ENCODE measurements at places on chromosomes 6 and 20.

DNA sequence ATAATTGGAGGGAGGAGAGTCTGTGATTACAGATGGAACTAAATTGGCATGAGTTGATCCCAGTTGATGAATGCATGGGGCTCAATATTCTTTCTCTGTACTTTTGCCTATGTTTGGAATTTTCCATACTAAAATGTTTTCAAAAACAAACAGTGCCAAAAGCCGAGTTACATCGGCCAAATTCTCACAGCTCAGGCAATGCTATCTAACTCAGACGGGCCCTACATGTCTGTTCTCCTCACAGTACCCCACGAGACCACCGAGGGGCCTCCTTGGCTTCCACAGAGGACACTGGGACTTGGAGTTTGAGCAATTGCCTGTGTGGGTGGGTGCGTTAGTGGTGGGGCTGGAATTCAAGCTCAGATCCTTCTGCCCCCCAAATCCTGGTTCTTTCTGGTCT lies 413.2 kb downstream of the CDH26 start:
- no peak for DNase-seq

DNA sequence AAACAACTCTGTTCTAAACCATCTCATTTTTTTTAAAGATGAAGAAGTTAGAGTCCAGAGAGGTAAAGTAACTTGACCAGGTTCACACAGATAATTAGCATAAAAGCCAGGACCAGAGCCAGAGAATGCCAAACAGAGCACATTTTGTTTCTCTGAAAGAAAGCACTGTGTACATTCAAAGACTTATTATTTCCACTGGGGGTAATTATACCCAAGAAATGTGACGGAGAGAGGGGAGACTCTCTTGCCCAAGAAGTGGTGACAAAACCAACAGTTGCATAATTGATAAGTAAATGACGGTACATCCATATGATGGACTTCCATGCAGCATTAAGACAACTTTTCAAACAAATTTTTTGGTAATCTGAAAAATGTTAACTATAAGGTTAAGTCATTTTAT lies 111.6 kb downstream of the RTN4IP1 start:
- no peak for DNase-seq

DNA sequence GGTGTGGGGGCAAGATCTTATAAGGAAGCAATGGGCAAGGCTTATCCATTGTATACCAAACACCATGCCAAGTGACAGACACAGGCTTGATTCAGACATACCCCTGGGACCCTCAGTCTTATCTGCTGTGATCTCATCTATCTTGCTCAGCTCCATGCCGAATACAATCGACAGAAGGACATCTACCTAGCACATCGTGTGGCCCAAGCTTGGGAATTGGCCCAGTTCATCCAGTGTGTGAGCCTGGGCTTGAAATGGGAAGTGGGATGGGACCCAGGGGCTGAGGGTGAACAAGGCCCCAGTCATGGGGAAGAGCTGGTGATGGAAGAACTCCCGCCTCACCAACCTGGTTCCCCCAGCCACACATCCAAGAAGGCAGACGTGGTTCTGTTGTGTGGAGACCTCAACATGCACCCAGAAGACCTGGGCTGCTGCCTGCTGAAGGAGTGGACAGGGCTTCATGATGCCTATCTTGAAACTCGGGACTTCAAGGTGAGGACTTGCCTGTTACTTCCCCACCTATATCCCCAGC lies 1.9 kb downstream of the SMPD2 start:
- DNase-seq: no peak

DNA sequence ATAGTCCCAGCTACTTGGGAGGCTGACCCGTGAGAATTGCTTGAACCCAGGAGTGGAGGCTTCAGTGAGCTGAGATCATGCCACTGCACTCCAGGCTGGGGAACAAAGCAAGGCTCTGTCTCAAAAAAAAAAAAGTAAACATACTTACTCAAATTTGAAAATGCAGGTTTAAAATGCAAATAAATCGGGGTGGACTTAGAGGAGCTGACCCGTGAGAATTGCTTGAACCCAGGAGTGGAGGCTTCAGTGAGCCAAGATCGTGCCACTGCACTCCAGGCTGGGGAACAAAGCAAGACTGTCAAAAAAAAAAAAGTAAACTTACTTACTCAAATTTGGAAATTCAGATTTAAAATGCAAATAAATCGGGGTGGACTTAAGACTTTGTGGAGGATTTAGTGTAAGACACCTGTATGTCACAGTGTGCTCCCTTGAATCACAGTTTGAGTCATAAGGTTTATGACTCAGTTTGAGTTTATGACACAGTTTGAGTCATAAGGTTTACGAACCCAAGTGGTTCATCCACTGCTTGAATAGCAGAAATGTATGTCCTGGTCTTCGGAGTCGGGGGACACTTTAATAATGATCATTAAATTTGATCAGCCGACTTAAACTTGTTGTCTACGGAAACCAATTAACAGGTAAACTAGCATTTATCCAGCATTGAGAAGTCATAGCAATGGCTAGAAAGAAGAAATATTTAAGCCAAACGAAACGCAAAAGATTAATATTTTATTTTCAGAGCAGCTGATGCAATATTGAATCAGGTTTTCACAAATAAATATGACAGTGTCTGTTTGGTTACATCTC lies 6.8 kb upstream of the MRPS10 start:
- no peak for DNase-seq

DNA sequence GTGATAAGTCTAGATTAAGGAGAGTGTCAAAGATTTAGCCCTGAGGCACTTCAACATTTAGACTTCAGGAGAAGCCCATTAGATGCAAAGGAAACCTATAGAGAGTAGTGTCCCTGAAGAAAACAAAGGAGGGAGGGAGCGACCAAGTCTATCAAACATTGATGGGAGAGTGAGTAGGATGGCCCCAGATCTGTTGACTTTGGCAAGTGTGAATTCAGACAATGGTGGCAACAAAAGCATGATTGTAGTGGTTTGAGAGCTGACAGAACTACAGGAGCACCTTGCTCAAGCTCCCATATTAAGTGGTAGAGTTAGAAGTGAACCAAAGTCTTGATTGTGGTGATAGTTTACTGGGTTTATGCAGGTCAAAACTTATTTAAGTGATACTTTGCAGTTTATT lies 979 bp upstream of the ABCF1 start:
- no peak for DNase-seq

DNA sequence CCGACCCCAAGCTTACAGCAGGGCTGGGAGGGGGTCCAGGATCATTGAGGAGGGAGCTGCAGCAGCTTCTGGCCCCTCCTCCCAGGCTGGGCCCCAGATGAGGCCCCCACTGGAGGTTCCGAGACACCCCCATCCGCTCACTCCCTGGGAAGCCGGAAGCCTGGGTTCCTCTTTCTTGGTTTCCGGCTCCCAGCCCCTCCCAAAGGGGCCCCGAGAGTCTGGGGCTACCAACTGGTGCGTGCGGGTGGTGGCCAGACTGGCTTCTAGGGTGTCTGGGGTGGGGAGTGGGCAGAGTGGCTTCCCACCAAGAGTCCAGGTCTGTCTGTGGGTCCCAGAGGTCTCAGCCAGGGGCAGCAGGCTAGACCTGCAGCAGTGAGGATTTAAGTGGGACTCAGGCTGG lies 2.2 kb downstream of the RGS19 start:
- DNase-seq: no peak

DNA sequence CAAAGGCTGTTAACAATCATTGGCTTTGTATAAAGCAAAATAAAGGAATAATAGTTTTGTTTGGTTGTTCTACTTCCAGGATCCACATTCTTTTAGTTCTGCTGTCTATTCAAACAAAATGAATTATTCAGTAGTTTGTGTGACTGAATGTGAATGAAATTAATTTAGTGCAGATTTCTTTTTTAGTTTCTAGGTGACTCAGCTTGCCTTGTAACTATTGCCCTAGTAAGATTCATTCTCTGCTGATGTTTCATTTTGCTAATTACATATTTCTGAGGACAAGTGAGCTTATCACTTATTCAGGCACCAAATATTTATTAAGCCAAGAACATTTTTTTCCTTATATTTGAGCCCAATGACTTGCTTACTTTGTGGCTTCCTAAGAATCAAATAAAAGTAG lies 46.5 kb upstream of the RIPOR2 start:
- DNase-seq: no peak

- no peak for DNase-seq
These were observed 171.5 kb upstream of the RIPOR2 start for GRCh38 chr6:25107218-25107617.

GRCh38 chr20:2888224-2888955 lies 15.1 kb downstream of the PTPRA start:
- no peak for DNase-seq

DNA sequence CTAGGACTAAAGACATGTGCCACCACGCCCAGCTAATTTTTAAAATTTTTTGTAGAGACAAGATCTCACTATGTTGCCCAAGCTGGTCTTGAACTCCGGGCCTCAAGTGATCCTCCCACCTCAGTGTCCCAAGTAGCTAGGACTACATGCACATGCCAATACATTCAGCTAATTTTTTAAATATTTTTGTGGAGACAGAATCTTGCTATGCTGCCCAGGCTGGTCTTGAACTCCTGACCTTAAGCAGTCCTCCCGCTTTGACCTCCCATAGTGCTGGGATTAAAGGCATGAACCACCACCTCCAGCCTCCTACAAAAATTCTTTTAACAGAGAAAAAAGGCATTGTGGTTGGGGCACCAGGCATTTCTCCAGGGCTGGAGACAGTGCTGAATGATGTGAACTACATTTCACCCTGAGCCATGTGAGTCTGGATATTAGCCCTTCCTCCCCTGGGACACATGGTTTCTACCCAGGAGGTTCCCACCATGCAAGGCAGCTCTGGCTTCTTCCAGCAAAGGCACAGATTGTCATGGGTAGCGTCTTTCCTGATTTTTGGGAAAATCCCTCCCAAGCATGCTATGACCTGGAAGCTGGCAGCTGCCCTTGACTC lies 36.3 kb upstream of the CMTR1 start:
- no peak for DNase-seq

GRCh38 chr6:74755778-74756177 lies 450.1 kb downstream of the COL12A1 start:
- no peak for DNase-seq

DNA sequence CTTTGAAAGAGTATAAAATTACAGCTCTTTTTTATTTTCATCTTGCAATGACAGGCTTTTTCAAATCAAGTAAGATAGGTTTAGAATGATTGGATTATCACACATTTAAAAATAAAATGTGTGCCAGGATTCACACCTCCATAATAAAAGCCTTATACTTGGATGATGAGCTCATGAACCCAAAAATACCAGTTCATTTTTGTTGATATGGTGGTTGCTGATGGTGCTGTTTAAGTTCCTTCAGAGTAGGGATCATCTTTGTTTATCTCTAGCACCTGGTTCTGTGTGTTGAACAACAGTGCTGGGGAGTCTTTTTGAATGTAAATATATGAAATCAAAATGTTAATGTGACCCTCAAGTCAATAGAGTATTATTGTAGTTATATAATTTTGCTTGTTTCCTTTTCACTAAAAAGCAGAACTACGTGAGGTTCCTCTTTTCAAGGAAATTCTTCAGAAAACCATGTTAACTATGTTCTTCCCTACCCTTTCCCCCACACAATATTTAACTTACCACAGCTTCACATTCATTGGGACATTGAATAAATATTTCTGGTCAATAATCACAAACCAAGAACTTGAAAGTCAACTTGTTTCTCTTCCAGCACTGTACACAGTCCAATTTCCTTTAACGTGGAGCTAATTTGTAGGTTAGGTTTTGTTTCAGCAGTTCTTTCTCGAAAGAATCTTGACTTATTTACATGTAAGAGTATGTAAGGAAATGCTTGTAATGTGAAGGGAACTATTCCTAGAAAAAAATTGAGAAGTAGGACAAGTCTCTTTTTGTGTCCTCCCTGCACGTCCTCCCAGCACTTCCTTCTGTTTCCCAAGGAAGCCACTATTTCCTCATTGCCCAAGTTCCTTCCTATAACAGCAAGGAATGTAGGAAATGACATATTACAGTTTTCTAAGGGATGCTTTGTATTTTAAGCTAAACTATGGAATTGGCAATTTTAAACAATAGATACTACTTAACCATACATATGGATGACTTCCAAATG lies 945.9 kb upstream of the CITED2 start:
- DNase-seq: no peak

GRCh38 chr20:48684501-48685041 lies 143.2 kb downstream of the PREX1 start:
- DNase-seq: no peak

DNA sequence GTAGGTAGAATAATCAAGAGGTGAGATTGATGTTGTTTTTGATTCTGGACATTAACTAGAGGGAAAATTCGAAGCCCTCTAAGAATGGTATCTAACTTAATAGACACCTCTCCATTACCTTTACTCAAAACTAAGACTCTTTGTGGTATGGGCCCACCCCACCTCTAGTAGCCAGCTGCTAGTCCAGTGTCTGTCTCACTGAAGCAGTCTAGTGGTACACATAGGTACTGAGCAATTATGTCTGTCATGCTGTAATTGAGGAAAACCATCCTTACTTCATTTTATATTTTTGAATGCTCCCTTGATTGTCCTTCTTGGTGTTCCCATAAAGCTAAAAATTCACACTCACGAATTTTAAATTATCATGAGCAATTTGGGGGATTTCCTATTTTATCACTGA lies 290.7 kb downstream of the ARHGAP18 start:
- no peak for DNase-seq

- DNase-seq: no peak
These were observed 182.7 kb upstream of the FERMT1 start for GRCh38 chr20:6305536-6305935.

GRCh38 chr20:37879843-37880242 lies 23.1 kb upstream of the VSTM2L start:
- no peak for DNase-seq

DNA sequence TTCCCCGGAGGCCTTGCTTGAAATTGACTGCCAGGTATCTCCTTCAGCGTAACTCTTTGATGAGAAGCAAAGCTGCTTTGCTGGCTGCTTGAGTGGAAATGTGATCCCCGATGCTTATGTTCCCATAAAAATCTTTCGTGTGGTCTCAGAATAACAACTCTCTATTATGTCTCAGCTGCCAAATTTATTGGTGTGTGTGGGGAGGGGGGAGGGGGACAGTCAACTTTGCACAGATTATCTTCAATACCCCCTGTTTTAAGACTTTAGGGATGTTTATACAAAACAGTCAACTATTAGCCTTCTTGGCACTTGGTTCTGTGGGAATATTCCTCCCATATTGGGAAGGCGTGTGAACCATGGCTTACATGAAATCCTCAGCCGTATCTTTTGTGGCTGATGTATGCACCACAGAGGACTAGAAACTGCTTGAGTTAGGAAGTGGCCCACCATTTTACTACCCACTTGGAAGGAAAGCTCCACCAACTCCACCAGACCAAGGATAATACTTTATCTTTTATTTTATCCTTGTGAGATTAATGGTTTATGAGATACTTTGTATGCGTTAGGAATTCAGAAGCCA lies 101.5 kb upstream of the SLC24A3 start:
- DNase-seq: no peak

Data from activated T-cell treated with anti-CD3 and anti-CD28 coated beads for 1 hour (primary cell).